ENCODE measurements at places on chromosomes 4 and X.

- no peaks in the 10 kb centered on the region for H3K27me3 ChIP-seq
- H3K4me1 ChIP-seq, result no peaks in the 10 kb centered on the region
- no peak overlapping the region for H3K27ac ChIP-seq
- no peak for DNase-seq
- peaks cover 25% of the 10 kb centered on the region for H3K36me3 ChIP-seq
Observed at GRCh38 chr4:143455211-143455610, 58.3 kb upstream of the SMARCA5 start.

DNA sequence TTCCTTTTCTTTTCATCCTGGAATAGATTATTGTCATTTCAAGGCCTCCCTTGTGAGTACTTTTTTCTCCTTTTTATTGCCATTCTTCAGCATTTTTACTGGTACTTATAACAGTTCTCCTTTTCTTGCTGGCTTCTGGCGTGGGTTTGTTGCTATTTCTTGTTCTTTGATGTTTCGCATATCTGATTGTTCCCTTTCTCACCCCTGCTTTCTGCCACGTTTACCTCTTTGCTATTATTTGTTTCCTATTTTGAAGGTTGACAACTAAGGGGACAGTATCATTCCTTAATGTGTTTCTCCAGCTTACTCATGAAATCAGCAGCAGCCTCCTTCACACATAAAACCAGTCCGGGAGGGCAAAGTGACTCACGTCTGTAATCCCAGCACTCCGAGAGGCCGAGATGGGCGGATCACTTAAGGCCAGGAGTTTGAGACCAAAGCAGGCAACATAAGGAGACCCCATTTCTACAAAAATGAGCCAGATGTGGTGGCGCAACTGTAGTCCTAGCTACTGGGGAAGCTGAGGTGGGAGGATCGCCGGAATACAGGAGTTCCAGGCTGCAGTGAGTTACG is 72.6 kb downstream of the DMD start:
- H3K4me1 ChIP-seq, result no peaks in the 10 kb centered on the region
- H3K4me3 ChIP-seq, result no peak overlapping the region
- no peaks in the 10 kb centered on the region for H3K36me3 ChIP-seq
- no peak for DNase-seq
- H3K27ac ChIP-seq, result no peak overlapping the region

- no peak overlapping the region for H3K27ac ChIP-seq
- H3K4me1 ChIP-seq, result no peaks in the 10 kb centered on the region
- no peaks in the 10 kb centered on the region for H3K27me3 ChIP-seq
- no peaks in the 10 kb centered on the region for H3K36me3 ChIP-seq
- H3K4me3 ChIP-seq, result no peak overlapping the region
- no peak for DNase-seq
Observed at GRCh38 chr4:141356321-141356962, 135.7 kb downstream of the ZNF330 start.

DNA sequence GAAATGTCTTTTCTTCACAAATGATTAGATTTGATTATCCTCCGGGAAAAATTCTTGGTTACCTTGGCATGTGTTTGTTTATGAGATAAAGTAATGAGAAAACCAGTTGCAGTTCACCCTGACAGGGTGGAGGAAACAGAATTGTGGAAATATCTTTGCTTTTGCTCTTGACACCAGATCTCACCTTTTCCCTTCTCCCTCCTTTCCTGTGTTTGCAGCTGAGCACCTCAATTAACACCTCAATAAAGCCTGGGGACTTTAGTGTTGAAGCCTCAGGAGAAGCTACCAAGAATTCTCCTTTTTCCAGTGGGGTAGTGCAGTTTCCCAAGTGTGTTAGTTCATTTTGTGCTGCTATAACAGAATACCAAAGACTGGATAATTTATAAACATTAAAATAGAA is 350.8 kb upstream of the IGFBP7 start:
- DNase-seq, result no peak
- H3K27me3 ChIP-seq, result no peaks in the 10 kb centered on the region
- H3K4me3 ChIP-seq, result no peak overlapping the region
- H3K4me1 ChIP-seq, result no peaks in the 10 kb centered on the region
- no peak overlapping the region for H3K27ac ChIP-seq

DNA sequence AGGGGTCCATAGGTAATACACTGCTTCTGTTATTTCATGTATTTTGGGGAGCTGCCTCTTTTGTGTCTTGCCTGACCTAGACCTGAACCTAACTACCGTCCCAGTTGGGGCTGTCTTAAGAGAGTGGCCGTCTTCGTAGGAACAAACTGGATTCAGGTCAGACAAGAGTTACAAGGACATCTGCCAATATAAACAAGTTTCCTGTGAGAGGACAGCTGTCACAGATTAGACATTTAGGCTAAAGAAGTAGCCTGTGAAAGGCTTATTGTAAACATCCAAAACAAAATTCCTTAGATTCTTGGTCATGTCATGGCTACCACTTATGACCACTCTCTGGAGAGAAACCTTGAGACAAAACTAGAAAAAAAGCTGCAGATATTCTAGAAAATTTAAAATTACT is 797.6 kb upstream of the AADAT start:
- no peaks in the 10 kb centered on the region for H3K27me3 ChIP-seq
- H3K4me3 ChIP-seq, result no peak overlapping the region
- no peaks in the 10 kb centered on the region for H3K36me3 ChIP-seq
- H3K27ac ChIP-seq, result no peak overlapping the region
- no peak for DNase-seq
- no peaks in the 10 kb centered on the region for H3K4me1 ChIP-seq

DNA sequence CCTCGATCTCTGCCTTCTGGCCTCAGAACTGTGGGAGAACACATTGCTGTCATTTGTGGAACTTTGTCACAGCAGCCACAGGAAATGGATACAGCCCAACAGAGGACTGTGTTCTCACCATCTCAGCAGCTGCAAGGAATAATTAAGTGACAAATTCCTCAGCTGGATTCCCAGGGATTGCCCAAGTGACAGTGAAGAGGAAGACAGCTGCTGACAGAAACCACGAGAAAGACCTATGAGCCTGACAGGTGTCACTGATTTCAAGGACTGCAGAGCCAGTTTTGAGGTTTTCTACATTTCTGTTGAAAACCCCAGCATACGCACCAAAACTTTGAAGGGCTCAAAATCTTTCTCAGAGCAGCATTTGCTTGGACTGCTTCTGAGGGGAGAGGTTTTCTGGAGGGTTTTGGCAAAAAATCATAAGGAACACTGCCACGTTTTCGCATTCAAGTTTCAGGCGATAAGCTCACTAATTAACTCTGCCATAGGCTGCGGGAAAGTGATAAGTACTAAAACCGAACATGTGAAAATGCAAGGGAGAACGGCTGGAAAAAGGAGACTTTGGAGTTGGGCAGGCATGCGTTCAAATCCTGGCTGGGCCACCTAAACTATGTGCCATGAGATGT is 88.8 kb downstream of the DRD5 start:
- DNase-seq, result no peak
- H3K4me3 ChIP-seq, result no peak overlapping the region
- H3K27me3 ChIP-seq, result no peaks in the 10 kb centered on the region
- H3K4me1 ChIP-seq, result no peaks in the 10 kb centered on the region
- no peaks in the 10 kb centered on the region for H3K36me3 ChIP-seq
- H3K27ac ChIP-seq, result no peak overlapping the region

DNA sequence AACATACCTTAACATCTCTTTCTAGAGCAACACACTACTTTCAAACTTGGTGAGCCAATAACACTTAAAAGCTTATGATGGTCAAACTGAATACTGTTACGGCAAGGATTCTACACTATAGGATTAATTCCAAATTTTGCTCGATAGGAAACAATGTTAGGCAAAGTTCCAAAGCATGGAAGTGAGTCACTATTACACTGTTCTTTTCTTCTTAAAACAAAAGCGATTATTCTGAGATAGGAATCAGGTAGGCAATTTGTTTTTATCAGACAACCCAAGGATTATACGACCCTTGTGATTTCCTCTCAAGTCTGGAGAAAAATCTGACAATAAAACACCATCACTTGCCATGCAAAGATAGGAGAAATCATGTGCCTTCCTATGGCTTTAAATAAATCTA is 81.5 kb downstream of the HUWE1 start:
- no peak for DNase-seq
- no peaks in the 10 kb centered on the region for H3K4me1 ChIP-seq
- no peaks in the 10 kb centered on the region for H3K27me3 ChIP-seq
- peaks cover 45% of the 10 kb centered on the region for H3K36me3 ChIP-seq
- H3K4me3 ChIP-seq, result no peak overlapping the region

DNA sequence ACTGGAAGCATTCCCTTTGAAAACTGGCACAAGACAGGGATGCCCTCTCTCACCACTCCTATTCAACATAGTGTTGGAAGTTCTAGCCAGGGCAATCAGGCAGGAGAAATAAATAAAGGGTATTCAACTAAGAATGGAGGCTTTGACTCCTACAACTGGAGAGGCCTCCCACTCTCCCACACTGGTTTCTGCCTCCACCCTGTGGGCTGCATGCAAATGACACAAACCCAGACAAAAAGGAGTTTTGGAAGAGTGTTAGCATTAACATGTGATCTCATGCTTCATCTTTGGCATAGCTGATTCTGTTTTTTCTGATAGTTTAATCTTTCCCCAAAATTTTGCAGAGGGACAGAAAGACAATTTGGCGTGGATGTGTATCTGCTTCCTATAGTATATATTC is 80.8 kb upstream of the IQCM start:
- H3K36me3 ChIP-seq, result no peaks in the 10 kb centered on the region
- no peaks in the 10 kb centered on the region for H3K4me1 ChIP-seq
- no peak for DNase-seq
- no peak overlapping the region for H3K4me3 ChIP-seq
- H3K27me3 ChIP-seq, result no peaks in the 10 kb centered on the region

DNA sequence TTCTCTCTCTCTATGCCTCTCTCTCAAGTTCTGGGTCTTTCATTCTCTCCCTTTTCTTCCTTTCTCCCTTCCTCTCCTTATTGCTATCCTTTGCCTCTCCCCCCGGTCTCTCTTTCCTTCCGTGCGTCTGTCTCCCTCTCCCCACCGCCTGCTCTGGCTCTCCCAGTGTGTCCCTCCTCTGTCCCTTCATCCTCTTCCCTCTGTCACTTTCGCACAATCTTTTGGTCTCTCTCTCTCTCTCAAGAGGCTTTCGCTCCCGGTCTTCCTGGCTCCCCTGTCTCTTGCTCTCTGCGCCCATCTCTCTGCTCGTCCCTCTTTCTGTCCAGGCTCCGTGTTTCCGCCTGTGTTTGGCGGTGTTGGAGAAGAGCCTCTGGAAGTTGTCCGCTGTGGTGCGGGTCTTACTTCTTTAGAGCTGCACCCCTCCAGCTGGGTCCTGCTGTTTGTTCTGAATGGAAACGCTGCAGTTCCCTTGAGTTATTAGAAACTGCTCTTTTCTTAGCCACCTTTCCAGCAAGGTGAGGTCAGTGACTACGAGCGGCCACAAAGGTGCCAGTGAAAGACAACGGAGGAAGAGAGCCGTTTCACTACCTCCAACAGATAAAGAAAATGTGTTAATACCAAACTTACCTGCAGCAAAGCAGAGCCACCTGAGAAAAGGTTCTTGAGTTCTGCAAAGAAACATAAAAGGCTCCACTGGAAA is 1.1 kb downstream of the BMPR1B start:
- peaks cover 9% of the 10 kb centered on the region for H3K4me1 ChIP-seq
- no peaks in the 10 kb centered on the region for H3K36me3 ChIP-seq
- H3K27ac ChIP-seq, result no peak overlapping the region
- no peak for DNase-seq
- peak overlapping the region; percentile 14 for H3K4me3 ChIP-seq

DNA sequence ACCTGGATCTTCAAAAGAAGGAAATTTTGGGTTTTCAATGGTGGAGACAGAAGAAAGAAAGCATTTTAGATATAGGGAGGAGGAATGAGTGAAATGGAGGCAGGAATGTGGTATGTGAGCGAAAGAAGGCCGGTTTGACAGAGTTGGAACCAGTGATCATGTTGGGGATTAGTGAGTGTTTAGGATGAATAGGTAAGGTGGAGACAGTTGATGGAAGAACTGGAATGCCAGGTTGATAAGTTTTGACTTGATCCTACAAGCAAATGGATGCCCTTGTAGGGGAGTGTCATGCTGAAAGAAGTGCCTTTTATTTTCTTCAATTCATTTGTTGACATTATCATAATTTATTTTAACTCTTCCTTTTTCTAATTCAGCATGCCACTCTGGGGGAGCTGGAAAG is 207.8 kb upstream of the AMOT start:
- H3K4me1 ChIP-seq, result no peaks in the 10 kb centered on the region
- H3K4me3 ChIP-seq, result no peak overlapping the region
- no peaks in the 10 kb centered on the region for H3K27me3 ChIP-seq
- DNase-seq, result no peak
- no peak overlapping the region for H3K27ac ChIP-seq

DNA sequence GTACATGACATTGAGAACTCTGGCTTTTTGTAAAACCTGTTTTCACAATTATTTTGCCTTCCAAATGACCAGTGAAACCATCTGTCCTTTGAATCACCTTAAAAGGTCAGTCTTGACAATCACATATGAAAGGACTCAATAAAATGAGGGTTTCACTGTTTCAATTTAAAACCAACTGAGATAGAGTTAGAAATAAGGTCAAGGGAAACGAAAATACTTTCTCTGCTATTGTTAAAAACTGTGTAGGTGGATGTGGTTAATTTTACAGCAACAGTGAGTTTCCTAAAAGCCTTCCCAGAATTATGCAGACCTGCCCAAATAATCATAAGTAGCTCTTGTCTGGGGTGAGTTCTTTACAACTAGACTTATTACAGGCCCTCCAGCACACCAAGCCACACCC is 839.9 kb downstream of the RAB28 start:
- no peak overlapping the region for H3K4me3 ChIP-seq
- no peak for DNase-seq
- H3K27me3 ChIP-seq, result no peaks in the 10 kb centered on the region
- H3K27ac ChIP-seq, result no peak overlapping the region
- H3K4me1 ChIP-seq, result no peaks in the 10 kb centered on the region

GRCh38 chrX:110284159-110284558 is 33.7 kb downstream of the AMMECR1 start:
- H3K27me3 ChIP-seq, result no peaks in the 10 kb centered on the region
- DNase-seq, result no peak
- no peak overlapping the region for H3K27ac ChIP-seq
- no peak overlapping the region for H3K4me3 ChIP-seq

DNA sequence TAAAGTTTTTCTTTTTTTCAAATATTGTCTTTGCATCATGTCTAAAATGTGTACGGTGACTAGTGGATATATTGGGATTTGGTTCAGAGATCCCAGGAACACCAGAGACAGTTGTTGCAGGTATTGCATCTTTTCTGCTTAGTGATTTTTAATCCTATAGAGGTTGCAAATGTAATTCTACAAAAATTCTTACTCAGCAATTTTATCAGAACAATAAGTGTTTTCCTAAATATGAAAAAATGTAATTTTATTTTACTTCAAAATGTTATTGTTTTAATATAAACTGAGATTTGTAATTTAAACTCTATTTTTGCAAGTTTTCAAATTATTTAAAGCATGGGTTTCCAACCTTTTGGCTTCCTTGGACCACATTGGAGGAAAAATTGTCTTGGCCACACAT is 8.2 kb downstream of the ZNF718 start:
- no peaks in the 10 kb centered on the region for H3K4me1 ChIP-seq
- peaks cover 72% of the 10 kb centered on the region for H3K36me3 ChIP-seq
- DNase-seq, result no peak

- no peak overlapping the region for H3K27ac ChIP-seq
- peaks cover 3% of the 10 kb centered on the region for H3K27me3 ChIP-seq
- no peaks in the 10 kb centered on the region for H3K36me3 ChIP-seq
- H3K4me1 ChIP-seq, result no peaks in the 10 kb centered on the region
- H3K4me3 ChIP-seq, result no peak overlapping the region
Observed at GRCh38 chr4:108144451-108144850, 24.3 kb downstream of the LEF1 start.

GRCh38 chrX:68647156-68647957 is at the start of gene STARD8:
Gene STARD8, plus strand, starts transcription at chrX:68647666. Its CDS starts 217 bp downstream, at chrX:68647883.
- DNase-seq, result no peak
- H3K4me3 ChIP-seq, result peak within 1 kb of the TSS; percentile 10
- H3K36me3 ChIP-seq, result no peaks in the 10 kb centered on the region
- H3K4me1 ChIP-seq, result no peaks in the 10 kb centered on the region
- H3K27ac ChIP-seq, result no peak within 1 kb of the TSS
- H3K27me3 ChIP-seq, result peaks cover 14% of the 10 kb centered on the region

Data from large intestine (tissue), 12 donors.